ENCODE measurements at places on chromosomes 5 and 9. TPM values are rescaled to one million over a fixed set of nuclear protein-coding genes. Genes with fewer than 3 reads are reported as not detected.

ADAMTSL2 gene
- total RNA-seq = 8.1 TPM

SH3TC2 gene
- 16.7 TPM for total RNA-seq

GRCh38 chr5:103562453-103563157 lies at the start of gene NUDT12:
Gene NUDT12, minus strand, starts transcription at chr5:103562789. Its CDS starts 2,541 bp downstream, at chr5:103560248.
- peak; percentile 79 for DNase-seq

- DNase-seq = no peak
Measured at GRCh38 chr9:108784998-108785397, 70.8 kb downstream of the ACTL7B start.

DNA sequence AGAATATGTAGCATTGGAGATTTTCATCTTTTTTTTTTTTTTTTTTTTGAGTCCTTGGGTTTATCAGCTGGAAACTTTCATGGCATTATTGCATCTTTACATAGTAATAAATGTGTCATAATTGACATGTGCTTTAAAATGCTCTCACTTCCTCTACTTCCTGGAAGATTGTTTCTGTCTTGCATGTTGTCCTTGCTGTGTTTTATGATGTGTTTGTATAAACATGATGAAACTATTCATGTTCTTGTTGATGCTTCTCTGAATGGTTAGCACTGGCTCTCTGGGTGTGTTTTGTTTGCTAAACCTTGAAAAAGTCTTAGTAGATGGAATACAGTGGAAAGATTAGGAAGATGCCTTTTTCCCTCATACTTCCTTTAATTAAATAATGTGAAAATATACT lies 87.9 kb downstream of the IQGAP2 start:
- no peak for DNase-seq

DNA sequence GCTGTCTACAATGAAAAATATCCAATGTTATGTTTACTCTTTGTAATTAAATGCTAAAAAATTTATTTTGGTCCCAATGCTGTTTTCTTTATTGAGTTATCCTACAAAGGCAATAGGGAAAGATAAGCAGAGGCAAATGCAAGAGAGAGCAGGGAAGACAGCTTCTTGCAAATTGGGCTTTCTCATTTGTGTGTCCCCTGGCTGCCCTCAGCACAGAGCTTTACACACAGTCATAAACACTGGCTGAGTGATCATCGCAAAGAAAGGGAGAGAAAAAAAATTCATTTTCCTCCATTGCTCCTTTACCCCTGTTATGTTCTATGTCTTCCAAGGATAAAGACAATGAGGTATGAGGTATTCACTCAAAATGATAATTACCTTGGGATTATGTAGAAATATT lies 2.3 kb upstream of the TSSK1B start:
- no peak for DNase-seq

DNA sequence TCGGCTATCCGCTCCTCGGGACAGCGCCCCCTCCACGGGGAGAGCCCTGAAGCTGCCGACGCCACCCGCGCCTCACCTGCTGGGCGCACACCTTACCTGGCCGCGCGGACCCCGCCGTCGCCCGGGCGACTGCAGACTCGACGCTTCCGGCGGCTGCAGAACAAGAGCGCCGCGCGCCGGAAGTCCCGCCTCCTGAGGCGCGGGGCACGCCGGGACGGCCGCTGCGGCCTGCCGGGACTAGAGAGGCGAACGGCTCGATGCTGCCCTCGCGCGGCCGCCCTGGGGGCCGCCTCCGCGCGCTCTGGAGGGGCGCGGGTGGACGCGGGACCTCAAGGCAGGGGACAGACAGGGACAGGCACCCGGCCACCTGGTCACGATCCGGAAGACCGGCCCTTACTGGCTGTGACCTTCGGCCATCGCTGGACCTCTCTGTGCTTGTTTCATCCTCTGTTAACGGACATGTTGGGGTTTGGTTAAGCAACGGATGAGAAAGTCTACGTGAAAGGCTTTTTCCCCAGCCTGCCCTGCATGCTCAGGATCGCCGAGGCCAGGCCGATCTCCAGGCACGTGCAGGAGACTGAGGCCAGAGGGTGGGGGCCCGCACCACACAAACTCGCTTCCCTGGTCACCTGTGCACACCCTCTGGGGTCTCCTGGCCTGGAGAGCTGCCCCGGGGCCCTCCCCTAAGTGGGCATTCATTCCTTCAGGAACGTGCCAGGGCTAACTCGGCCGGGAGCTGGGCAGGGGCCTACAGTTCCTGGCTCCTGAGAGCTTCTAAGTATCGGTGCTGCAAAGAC lies at the start of gene SNAPC4:
SNAPC4 (minus strand) TSS at position 133 of the 797 bp plus-strand sequence. CDS start 1,742 bp downstream, outside the sequence.
- DNase-seq = peak; percentile 94

DNA sequence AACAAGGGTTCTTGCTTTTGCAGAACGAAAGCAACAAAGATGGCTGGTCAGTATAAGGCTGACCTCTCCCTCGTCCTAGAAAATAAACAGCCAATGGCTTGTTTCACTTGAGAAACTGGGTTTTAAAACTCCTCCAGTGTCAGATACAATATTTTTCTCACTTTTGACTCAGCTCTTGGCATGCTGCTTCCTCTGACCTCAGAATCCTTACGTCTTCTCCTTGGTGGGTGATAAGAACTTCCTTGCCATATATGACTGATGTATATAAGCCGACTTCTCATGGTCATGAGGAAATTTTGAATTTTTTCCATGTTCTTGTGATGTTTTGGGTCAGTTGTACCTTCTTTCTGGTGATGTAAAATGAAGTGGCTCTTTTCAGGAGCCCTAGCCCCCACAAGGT lies 3.8 kb downstream of the ZNF618 start:
- no peak for DNase-seq

Data from Right ventricle myocardium superior (tissue), 1 donor.